Stimulated activated CD8-positive, alpha-beta memory T cell treated with anti-CD3 and anti-CD28 coated beads, Interleukin-4, amount 100 ng/mL, for 24 hours (primary cell): ENCODE measurements at places on chromosomes 4 and X.

GRCh38 chrX:138711399-138712347 is at the start of gene FGF13:
Gene FGF13 (minus strand): TSS chrX:138711717. CDS start chrX:138711003, 714 bp downstream.
- no peak for DNase-seq

DNA sequence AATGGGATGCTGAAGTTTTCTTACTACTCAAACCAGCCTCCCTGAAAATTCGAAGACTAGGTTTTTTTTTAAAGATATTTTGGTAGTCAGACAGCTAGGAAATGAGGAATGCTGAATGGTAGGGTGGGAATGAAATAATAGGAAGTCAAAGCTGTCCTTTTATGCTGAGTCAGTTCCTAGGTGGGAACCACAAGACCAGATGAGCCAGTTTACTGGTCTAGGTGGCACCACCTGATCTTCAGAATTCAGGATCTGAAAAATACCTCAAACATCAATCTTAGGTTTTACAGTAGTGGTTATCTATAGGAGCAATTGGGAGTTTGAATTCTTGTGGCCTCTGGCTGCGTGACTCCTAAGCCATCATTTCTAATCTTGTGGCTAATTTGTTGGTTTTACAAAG is 183.1 kb upstream of the GALNT7 start:
- DNase-seq, result no peak

DNA sequence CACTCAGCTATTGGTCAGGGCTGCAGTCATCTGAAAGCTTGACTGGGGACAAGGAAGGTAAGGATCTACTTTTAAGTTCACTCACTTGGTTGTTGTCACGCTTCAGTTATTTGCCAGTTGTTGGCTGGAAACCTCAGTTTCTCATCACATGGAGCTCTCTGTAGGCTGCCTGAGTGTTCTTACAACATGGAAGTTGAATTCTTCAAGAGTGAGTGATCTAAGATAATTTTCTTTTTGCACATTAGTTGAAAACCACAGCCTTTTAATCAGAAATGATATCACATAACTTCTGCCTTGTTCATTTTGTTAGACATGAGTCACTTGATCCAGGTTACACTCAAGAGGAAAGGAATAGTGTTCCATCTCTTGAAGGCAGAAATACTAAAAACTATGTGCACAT is 552.7 kb downstream of the RAPGEF2 start:
- no peak for DNase-seq

DNA sequence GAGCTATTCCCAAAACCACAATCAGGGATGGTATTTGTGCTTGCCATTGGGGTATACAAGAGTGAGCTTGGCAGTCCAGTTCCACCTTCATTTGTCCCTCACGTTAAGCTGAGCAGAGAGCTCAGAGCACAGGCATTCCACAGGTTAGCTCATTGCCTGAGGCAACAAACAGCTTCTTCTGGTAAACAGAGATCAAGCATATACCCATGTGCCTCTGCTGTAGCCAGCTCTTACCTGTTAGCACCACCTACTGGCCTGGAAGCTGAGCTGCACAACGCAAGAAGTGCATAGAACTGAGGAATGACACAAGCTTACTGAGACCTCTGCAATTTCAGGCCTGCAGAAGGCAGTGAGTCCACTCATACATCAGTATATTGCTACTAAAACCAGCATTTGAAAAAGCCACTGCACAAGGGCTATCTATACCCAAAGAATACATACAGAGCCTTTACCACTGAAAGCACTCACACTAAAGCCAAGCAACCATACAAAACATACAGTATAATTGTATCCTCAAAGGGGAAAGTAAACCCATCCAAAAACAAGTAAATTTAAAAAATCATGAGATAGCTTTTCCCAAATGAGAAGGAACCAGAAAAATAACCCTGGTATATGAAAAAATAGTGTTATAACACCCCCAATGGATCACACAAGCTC is 258.3 kb upstream of the GABRA2 start:
- DNase-seq, result no peak

DNA sequence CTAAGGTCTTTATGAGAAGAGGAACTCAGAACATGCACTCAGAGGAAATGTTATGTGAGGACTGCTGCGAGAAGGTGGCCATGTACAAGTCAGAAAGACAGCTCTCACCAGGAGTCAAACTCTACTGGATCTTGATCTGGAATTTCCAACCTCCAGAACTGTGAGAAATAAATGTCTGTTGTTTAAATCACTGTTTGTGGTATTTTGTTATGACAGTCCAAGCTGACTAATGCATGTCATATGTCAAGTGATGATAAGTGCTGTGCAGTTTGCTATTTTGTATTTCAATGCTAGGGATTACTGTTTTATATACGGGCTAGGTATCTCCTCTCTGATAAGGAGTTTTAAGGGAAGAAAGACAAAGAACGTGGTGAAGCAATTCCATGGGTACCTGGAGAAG is 162.3 kb downstream of the CPEB2 start:
- DNase-seq, result no peak

DNA sequence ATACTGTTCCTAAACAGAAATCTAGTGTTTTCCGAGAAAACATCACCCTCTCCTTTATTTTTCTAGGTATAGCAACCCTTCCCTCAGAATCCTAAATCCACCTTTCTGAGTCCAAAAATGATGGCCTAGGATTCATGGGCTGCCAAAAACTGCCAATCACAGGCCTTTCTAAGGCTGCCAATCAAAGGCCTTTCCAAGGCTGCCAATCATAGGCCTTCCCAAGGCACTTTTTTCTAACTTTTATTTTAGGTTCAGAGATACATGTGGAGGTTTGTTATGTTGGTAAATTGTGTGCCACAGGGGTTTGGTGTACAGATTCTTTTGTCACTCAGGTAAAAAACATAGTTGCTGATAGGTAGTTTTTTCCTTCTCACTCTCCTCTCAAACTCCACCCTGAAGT is 673.7 kb downstream of the FAT4 start:
- DNase-seq, result no peak

- peak; percentile 52 for DNase-seq
Observed at GRCh38 chr4:98663226-98664006, 5.0 kb upstream of the TSPAN5 start.

GRCh38 chrX:150489359-150490015 is 78.9 kb upstream of the MTM1 start:
- no peak for DNase-seq

GRCh38 chr4:12446657-12447185 is 1018.0 kb upstream of the HS3ST1 start:
- DNase-seq, result no peak

GRCh38 chr4:25578432-25578831 is 77.2 kb upstream of the SLC34A2 start:
- DNase-seq, result no peak

DNA sequence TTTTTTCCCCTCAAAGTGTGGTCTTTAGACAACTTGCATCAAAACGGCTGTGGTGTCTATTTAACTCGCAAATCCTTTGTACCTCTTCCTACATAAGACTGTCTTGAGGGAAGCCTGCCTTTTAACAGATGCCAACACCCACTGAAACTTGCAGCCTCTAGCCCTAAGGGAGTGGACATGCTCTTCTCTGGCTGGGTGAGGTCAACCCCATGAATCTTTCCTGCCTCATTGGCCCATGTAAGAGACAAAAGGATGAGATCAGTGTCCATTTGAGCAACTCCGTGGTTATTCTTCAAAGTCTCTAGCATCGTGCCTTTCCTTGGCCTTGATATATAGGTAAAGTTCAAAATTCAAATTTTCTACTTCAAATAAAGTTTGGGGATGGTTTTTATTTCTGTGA is 134.7 kb downstream of the SHROOM3 start:
- DNase-seq, result no peak

GRCh38 chrX:134752981-134753717 is 94.9 kb upstream of the PLAC1 start:
- no peak for DNase-seq

- no peak for DNase-seq
Observed at GRCh38 chr4:123506011-123506695, 109.6 kb downstream of the SPRY1 start.

- no peak for DNase-seq
Observed at GRCh38 chr4:147056940-147057610, 111.4 kb upstream of the TTC29 start.

DNA sequence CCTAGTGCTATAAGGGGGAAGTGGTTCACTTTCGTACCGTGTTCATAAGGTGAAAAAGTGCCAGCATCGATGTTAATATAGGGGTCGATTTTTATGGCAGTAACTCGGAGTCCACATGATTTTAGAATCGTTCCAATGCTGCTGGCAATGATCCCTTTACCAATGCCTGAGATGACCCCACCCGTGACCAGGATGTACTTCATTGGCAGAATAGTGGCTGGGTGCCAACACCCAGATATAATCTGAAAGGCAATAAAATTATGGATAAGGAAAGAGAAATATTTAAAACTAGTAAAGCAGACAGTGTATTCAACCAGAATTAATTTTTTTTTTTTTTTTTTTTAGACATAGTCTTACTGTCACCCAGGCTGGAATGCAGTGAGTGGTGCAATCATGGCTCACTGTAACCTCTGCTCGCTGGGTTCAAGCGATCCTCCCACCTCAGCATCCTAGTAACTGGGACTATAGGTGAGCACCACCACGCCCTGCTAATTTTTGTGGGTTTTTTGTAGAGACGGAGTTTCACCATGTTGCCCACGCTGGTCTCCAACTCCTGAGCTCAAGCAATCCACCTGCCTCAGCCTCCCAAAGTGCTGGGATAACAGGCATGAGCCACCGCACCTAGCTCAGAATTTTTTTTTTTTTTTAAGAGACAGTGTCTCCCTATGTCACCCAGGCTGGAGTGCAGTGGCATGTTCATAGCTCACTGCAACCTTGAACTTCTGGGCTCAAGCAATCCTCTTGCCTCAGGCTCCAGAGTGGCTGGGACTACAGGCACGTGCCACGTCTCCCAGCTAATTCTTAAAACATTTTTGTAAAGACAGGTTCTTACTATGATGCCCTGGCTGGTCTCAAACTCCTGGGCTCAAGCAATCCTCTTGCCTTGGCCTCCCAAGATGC is 9.5 kb downstream of the CTPS2 start:
- DNase-seq, result no peak

DNA sequence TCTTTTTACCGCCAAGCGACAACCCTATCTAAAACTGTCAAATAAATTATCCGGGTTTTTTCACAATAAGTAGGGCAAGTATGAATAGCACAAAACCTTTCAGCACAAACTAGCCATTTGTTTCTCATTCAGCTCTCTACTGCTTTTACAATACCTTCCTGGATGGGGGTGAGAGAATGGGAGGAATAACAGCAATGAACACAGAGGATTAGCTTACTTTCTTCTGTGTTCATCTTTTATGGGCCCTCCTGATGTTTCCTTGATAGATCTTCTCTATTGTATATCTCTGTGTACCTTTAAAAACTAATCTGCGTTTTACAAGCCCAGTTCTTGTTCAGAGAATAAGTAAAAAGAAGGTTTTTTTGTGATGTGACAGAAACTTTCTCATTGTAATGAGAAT is 55.3 kb upstream of the APELA start:
- DNase-seq, result no peak

DNA sequence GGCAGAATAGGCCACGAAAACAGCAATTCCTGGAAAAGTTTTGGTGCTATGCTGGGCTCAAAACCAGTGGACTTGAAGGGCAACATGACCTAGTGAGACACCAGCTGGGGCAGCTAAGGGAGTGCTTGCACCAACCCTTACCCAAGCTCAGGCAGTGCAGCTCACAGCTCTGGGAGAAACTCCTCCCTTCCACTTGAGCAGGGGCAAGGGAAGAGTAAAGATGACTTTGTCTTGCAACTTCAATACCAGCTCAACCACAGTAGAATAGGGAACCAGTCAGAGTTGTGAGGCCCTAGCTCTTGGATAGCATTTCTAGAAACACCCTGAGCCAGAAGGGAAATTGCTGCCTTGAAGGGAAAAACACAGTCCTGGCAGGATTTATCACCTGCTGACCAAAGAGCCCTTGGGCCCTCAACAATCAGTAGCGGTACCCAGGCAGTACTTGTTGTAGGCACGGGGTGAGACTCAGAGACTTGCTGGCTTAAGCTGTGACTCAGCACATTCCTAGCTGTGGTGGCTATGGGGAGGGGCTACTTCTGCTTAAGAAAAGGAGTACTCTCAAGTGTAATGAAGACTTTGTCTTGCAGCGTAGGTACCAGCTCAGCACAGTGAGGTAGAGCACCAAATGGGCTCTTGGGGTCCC is 19.7 kb upstream of the ABCG2 start:
- DNase-seq, result no peak

- no peak for DNase-seq
Observed at GRCh38 chr4:138405934-138406567, 163.9 kb upstream of the SLC7A11 start.

DNA sequence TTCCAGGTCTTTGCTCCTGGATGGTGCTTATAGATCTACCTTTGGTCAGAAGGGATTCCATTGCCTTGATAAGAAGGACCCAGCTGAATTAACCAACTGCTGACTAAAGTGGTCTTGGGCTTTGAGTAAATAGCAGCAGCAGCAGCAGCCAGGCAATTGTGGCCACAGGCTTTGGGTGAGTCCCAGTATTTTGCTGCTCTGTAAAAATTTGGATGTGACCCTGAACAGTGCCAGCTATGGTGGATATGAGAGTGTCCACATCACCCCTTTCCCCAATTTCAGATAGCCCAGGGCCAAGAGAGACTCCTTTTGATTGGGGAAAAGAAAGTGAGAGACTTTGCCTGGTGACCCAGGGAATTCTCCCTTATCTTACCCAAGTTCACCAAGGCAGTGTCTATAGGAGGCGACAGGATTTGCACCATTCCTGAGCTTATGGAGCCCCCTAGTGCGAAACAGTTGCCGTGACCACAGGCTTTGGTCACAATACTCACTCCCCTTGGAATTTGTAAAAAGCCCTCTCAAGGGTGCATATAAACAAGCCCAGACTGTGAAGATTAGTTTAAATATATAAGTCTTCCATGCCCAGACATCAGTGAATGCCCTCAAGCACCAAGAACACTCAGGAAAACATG is 518.0 kb downstream of the TMA16 start:
- DNase-seq, result no peak

DNA sequence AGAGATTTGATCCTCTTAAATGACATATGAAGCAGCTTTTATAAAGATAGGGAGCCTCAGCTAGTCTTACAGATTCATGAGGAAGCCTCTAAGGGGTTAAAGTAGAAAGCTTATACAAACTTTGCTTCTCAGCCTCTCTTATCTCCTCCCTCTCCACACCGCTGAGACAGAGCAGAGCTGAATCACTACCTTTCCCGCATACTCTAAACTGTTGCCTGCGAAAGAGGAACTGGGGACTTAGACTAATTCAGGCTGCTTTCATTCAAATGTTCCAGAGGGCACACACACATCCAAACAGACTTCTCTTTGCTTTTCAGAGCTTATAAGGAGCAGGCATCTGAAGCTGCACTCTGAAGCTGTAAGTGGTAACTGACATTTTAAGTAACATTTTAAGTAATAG is at the start of gene SERTM2:
Gene SERTM2, plus strand, starts transcription at position 169 of the 400 bp plus-strand sequence. CDS start 7,213 bp downstream, outside the sequence.
- DNase-seq, result no peak

DNA sequence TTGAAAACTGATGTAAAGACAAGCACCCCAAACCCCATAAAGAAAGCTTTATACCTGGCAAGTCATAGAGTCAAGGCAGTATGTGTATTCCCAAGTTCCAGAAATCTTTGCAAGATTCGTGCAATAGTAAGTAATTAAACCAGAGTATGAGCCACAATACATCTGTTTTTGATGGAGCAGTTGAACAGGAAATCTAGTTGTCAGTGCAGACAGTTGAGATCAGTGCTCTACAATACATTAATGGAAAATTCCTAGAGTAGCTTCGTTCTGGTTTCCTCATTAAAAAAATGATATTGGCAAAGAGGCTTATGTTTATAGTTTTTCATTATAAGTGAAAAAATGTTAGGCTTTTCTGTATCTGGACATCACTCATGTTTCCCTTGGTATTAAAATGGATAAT is 575.3 kb downstream of the TRIML1 start:
- no peak for DNase-seq
